Thymus (tissue), 14 donors: ENCODE measurements at places on chromosomes 4 and X. TPM values are rescaled to one million over a fixed set of nuclear protein-coding genes. Genes with fewer than 3 reads are reported as not detected.

Gene BEX1
- total RNA-seq = 2.3 TPM

Gene MAGEB6
- total RNA-seq = not detected

Gene ARMCX2
- 11.5 TPM for total RNA-seq

DNA sequence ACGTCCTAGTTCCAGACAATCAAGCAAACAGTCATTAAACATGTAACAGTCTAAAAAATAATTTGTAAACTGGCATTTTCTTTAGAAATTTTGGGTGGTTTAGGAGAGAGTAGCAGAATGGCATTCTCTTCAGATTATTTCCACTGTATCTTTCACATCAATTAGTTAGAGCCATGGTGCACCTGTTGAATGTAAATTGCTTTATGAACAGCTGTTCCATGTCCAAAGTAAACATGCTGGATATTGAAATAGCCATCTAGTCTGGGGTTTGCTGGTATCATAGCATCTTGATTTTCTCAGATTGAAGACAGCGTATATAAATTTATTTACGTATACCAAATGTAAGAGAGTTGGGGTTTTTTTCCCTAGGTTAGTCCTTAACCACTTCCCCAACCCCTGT lies 143.6 kb downstream of the RCHY1 start:
- DNase-seq = no peak

DNA sequence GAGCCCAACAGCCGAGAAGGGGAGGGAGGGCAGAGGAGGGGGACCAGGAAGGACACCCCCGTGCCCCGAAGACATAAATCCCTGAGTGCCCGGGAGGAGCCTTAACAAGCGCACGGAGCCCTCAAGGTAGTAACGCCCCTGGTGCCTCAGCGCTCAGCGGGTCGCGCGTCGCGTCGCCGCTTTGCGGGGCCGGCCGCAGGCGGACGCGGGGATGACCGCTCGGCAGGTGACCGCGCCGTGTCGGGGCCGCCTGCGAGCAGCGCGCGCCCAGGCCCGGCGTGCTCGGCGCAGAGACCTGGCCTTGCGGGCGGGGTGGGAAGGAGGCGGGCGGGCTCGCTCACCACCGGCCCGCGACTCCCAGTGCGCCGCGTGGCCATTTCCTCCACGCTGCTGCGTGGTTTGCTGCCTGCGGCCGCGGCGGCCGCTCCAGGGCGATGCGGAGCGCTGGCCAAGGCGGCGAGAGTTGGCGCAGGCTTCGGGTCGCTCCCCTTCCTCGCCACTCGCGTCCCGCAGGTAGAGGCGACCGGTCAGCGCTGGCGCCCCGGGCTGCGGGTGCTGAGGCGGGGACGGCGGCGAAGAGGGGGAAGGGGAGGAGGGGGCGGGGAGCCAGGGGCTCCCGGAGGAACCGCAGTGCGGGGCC lies 632 bp downstream of the CCSER1 start:
- no peak for DNase-seq

DNA sequence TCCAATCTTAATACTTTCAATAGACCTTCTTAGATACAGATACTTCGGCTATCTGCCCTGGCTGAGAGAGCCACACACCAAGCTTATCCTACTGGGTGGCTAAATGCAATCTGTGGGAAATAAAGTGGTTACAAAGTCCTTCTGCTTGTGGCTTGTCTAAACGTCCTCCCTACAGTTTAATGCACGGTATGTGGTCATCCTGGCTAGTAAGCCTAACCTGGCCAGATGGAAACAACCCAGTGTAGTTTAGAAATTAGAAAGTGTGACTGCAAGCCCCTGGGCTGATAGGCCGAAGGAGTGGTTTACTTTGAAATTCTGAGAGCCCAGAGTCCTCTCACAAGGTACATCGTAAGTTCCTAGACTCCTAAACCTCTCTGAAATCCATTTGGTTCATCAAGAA lies 47.9 kb downstream of the HELT start:
- no peak for DNase-seq

- no peak for DNase-seq
These were observed 21.5 kb downstream of the RTL5 start for GRCh38 chrX:72110051-72110875.
